CD8-positive, alpha-beta T cell (primary cell): ENCODE measurements at places on chromosomes 3 and 15.
A peak's percentile ranks its signal among the peaks of the same experiment; 100 is the strongest.

- no peak for DNase-seq
Measured at GRCh38 chr3:54781728-54782127, 146.1 kb downstream of the LRTM1 start.

- DNase-seq = no peak
Measured at GRCh38 chr15:83512459-83512858, 65.3 kb downstream of the SH3GL3 start.

DNA sequence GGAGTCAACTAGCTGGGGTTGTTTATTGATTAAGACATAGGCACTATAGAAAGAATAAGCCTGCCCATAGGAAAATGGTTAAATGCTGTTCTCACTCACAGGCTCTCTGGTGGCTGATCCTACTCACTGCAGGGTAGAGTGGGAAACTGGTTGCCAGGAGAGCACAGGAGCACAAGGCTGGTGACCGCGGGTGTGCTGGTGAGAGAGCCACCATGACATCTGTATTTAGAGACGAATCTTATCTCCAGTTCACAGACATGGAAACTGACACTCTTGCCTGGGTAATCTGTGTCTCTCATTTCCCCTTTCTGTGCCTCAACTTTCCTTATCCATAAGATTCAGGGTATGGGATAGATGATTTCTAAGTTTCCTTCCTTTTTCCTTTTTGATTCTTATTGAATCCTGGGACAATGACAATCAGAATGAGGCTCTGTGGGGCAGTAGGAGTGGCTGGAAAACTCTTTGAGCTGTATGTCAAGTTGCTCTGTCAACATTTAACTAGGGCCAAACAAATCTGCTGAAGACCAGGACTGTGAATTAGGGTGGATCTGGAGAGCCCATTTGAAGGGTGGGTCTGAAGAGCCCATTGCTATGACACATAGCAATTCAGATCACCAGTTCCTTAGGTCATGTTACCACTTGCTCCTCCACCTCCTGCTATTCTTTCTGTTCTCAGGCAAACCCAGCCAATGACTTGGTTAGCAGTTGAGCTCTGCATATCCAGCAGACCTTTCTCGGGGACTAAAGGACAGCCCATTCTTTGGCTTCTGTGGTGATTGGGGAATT, 286.1 kb upstream of the TBL1XR1 start:
- DNase-seq = no peak

- no peak for DNase-seq
Measured at GRCh38 chr3:9508781-9509180, 44.8 kb downstream of the LHFPL4 start.

DNA sequence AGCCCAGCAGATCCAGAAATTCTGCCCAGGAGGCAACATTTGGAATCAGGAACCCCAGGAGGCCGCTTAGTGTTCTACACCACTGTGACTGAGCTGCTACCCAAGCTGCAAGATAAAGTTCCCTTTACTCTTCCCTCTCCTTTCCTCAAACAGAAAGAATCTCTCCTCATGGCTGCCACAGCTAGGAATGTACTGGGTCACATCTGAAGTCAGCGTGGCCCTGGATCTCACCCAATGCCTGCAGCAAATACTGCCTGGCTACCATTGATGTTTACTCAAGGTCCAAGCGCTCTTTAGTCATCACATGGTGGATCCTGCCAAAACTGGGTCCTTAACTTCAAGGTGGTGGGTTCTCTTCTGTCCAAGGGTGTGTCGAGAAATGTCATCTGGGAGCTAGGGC, 382.7 kb downstream of the EPHA6 start:
- DNase-seq = no peak

DNA sequence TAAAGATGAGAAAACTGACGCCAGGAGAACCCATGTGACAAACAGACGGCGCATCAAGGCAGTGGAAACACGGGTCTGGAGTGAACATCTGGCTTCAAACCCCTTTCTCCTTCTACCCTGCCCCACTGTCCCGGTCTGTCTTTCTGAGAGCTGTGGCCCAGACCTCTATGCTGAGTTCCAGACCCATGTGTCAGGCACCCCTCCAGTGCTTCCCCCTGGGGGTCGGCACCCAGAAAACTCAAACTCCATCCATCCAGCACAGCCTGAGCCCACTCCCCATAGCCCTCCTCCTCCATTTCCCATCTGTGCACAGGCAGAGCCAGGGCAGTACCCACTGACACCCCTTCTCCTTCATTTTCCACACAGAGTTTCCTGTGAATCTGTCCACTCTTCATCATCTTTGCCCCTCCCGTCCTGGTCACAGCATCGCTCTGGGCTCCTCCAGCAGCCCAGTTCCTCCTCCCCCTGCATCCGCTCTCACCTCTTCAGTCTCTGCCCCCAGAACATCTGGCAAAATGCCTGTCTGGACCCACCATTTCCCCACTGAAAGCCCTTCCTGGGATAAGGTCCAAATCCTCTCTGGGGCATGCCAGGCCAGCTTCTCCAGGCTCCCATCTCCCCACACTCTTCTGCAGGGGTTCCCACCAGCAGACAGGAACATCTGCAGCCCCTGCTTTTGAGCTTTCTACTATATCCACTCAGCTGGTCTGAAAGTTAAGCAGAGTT, 2.9 kb downstream of the FAM240A start:
- DNase-seq = no peak

GRCh38 chr15:101307048-101307896, 12.2 kb upstream of the SNRPA1 start:
- no peak for DNase-seq

- DNase-seq = no peak
Measured at GRCh38 chr3:64342940-64343688, 117.8 kb upstream of the PRICKLE2 start.

DNA sequence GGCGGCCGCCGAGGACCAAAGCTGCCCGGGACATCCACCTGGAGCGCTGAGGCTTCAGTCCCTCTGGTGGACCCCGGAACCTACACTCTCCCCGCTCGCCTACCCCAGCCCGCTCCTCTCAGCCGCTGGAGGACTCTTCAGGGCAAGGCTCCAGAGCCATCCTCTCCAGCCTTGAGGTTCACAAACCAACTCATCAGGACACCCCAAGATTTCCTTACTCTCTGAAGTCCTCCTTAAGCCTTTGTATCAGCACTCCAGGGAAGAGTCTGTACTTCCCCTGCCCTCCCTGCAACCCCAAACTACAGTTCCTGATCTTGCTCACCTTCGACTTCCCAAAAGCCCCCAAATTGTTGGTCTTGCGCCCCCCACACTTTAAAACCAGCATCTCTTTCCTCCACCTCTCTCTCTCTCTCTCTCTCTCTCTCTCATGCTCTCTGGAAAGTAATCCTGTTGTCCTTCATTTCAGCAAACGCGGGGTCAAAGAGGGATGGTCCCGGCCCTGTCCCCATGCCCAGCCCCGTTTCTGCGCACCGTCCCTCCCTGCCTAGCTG, 438 bp downstream of the THBS1 start:
- no peak for DNase-seq

DNA sequence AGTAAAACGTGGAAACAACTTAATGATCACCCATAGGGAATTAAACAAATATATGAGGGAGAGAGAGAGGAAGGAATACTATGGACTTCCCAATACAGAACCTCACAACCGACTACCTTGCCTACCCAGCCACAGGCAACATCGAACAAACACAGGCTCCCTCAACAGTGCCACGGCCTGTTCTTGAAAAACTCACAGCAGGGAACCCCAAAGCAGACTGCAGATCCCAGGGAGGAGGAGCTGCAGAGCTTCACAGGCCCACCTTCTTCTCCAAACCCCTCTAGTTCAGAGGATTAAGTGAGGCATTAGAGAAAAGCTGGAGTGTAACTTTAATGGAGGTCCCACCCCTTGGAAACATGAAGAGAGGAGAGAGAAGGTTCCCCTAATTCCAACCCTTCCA, 110.2 kb downstream of the ST8SIA2 start:
- no peak for DNase-seq

DNA sequence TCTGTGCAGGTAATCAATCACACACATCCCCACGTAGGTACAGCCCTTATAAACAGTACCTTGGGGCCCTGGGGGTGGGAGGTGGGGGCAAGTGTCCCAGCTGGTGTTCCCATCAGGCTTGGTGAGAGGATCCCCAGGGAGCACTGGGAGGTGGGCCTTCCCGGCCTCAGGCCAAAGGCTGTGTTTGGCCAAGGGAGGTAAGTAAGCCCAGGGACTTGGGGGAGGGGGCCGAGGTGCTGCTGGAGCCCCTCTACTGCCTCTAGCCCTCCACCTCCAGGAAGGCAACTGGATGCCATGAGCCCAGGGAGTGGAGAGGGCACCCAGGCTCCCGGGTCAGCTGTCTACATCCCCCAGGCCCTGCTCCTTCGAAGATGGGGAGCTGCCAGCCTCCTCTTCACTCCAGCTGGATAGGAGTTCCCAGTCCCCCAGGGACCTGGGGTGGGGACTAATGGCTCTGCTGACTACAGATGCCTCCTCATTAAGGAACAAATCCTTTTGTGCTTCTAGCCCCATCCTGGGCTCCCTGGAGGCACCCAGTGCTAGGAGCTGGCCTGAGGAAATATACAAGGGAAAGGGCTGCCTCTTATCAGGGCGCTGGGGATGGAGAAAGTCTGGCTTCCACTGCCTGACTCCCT, 33.1 kb downstream of the RNU5B-1 start:
- DNase-seq = no peak

DNA sequence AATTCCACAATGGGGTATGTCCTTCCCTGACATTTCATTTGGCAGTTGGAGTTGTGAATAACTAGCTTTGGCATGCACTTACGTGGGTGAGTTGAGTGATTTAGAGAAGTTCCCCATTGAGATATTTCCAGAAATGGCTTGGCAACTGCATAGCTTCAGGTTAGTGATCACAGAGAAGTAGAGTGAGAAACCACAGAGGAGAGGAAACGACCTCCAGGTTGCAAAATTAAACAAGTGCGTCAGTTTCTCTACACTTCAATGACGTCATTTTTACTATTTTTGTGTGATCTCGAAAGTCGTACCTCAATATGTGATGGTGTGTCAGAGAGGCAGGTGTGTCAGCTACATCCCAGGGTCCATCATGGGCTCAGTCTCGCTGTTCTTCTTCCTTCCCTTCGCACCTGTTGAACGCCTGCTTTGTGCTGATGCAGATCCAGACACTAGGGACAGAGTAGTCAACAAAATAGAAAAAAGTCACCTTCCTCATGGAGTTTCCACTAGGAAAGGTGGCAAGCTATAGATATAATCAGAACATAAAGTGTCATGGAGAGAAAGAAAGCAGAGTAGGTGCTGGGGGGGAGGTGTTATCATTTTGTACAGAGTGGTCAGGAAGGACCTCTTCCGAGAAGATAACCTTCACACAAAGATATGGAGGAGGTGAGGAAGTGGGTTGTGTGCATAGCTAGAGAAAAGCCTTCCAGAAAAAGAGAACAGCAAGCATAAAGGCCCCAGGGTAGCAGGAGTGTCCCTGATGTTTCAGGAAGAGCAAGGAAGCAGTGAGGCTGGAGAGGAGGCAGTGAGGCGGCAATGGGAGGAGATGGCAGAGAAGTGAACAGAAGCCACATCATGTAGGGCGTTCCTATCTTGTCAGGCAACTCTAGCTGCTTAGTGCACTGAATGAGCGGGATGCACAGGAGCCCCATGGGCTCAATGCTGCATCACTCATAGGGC, 75.6 kb downstream of the MCTP2 start:
- DNase-seq = no peak

- peak; percentile 24 for DNase-seq
Measured at GRCh38 chr3:66303491-66303901, 82.7 kb downstream of the SLC25A26 start.

DNA sequence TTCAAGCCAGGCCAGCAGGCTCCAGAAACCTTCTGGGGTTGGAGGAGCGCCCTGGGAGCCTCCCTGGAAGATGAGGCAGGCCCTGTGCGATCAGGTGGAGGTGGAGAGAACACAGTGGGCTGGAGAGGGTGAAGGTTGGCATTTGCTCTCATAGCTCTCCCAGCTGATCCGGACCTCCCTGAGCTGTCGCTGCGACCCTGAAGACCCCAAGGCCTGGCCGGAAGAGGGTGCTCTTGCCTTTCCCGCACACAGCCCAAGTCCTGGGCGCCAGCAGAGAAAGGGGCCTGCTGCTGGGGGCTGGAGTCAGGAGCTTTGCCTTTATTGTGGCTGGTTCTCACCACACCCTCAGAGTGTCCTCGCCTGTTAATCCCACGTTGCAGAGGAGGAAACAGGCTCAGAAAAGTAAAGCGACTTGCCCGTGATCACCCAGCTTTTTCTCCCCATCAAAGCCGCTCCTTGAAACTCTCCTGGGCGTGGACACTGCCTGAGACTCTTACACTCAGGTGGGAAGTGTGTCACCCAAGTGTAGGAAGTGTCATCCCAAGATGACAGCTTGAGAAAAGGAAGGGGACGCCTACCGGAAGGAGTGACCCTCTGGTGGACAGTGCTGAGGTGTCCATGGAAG, 8.6 kb upstream of the RPL29 start:
- no peak for DNase-seq

GRCh38 chr3:181384970-181385369, 326.8 kb upstream of the SOX2 start:
- no peak for DNase-seq

DNA sequence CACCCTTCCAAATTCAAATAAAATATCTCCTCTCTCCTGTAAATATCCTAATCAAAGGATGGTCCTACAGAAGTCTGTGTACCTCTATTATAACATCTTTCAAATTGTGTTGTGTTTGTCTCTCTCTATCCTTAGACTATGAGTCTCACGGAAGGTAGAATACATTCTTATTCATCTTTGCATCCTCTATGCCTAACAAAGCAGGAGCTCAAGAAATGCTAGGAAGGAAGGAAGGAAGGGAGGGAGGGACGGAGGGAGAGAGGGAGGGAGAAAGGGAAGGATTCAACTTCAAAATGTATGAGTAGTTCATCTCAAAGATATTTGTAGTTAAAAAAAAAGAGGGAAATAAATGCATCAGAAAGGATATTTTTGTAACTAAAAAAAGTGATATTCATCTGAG, 150.0 kb downstream of the RTP4 start:
- no peak for DNase-seq

GRCh38 chr3:29890801-29891200, 609.9 kb downstream of the RBMS3 start:
- DNase-seq = no peak

DNA sequence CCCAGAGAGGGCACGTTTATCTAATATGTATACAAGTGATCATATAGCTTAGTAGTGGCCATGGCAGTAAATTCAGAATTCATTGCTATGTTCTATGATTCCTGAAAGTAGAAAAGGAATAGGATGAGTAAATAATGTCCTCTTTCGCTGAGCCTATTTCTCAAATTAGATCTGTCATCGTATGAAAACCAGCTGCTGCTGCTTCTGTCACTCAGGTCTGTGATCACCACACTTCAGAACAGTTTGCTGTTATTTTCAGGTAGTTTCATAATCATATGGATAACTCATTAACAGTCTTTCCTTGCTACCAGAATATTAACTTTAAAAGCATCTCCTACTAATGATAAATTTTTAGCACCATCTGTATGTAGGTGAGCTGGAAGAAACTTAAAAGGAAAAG, 289.1 kb upstream of the AZI2 start:
- DNase-seq = no peak

DNA sequence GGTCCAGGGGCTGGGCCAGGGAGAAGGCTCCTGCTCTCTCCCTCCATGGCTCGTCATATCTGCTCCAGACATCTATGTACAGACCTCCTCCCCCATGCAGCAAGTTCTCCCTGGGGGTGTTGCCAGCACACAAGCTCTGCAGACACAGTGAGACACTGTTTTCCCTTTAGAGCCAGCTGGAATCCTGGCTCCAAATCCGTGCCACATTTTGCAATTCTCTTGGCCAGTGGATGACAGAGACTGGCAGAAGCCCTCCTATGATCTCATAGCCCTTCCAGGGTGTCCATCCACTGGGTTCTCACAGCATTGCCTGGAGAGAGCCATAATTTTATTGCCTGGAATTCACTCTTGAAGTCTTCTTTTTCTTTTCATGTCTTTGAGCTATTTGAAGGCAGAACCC, 203.9 kb downstream of the TLE3 start:
- no peak for DNase-seq
